LHCN-M2 (cell line): ENCODE measurements at places on chromosomes 16 and 17.

DNA sequence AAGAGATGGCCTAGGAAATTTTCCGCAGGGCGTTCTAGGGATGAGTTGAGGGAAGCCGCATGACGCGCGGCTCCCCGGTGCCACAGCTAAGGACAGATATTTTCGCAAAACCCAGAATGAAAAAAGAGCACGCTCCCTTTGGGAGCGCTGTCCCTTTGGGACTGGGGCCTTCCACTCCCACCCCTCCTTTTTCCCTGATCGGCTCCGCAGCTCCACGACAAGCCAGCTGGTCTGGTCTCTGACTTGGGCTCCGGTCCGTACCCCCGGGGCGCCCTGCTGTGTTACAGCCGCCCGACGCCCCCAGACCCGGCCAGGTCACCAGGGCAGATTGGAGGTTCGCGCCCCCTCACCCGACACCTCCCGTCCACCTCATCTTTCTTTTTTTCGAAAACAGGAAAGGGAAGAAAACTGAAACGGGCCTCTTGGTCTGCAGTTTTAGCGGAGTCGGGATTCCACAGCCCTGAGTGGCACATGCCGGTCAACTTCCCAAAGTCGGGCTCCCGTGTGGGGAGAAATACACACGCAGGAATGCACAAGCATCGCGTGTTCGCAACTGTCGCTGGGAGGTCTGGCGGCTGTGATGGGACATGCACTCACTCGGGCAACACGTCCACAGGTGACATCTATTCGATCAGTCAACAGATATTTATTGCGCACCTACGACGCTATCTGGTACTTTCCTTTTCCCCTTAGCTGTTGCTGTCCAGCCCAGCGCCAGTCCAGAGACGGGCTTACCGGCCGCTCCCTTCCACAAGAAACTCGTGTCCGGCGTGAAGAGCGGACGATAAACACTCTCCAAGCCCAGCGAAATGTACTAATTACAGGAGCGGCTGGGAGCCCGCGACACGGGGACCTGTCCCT is 3.9 kb upstream of the SOX9 start:
- no peak for DNase-seq

GRCh38 chr17:49741009-49741691 is 22.8 kb downstream of the FAM117A start:
- no peak for DNase-seq

DNA sequence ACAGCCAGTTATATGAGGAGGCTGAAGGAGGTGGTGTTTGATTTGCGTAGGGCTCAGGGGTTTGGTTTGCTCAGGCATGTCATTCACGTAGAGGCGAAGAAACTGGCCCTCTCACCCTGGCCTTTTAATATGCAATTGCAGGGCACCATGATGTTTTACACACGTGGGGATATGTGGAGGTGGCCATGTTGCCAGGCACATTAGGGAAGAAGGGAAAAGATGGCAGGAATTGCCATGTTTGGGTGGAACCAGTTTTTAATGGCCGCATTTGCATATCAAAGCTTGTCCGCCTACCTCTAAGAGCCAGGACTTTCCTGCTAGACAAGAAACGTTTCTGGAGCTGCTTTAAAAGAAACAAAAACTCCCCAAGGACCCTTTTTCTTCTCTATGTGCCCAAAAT is 1483.7 kb upstream of the GOT2 start:
- DNase-seq, result no peak

GRCh38 chr16:88978608-88979346 is 1.8 kb upstream of the CBFA2T3 start:
- no peak for DNase-seq

GRCh38 chr16:7804635-7805195 is 472.1 kb downstream of the RBFOX1 start:
- DNase-seq, result no peak

DNA sequence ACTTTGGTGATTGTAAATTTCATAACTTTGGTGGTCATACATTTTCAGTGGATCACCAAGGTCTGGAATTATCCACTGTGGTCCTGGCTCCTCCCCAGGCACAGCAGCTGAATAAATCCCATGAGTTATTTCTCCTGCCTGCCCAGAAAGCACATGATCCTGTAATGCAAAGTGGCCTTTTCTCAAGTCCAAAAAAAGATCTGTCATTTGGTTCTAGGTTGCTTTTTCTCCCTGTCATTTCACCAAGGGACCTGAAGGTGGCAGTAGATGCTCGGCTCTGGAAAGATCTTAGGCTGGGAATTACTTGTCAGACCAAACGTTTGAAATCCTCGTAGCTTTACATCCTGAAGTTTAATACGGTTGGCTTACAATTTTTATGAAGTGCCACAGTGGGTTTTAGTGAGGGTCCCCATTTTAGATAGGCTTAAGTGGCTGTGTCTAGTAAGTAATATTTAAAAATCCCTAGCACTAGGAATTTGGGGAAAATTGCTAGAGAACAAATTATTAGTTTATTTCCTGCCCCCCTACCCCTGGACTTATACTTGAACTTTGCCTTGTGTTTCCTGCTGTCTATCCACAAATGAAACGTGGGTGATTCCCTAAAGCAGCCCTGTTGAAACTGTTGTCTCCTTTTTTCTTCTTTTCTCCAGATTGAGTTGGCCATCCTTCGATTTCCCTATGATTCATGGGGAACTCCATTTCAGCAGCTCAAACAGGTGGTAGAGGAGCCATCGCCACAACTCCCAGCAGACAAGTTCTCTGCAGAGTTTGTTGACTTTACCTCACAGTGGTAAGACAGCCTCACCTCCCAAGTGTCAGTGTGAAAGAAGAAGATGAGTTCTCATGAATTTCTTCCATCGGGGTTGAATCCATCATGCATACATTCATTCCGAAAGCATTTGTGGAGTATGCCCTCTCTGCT is 111.7 kb downstream of the MAP2K6 start:
- peak; percentile 83 for DNase-seq

DNA sequence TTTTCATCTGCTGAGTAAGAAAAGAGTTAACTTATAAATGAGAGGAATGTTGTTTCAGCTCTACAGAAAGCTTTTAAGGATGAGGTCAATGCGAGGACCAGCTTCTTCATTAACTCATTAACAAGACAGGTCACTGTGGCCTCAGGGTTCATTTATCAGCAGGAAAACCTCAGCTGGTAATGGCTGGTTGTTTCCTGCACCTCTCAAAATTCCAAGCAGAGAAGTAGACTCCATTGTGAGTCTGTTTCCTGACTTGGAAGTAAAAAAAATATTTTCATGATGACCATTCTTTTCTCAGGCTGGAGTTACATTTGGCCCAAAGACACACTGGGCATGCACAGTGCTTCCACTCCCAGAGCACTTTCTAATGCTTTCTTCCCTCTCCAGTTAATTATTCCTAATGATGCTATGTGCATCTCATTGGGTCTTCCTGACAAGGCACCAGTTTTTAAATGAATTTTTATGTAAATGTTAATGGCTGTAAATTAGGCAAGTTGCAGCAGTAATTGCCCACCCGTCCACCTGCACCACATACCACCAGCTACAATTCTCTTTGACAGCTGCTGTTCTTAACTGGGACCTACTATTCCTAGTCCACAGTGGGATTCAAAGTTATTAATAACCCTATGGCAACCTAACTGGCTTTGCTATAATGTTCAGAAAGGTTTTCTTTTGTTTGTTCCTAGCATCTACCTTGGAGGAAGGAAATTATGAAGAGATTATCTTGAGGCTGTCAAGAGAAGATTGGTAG is 89.5 kb upstream of the BCAR1 start:
- DNase-seq, result no peak

DNA sequence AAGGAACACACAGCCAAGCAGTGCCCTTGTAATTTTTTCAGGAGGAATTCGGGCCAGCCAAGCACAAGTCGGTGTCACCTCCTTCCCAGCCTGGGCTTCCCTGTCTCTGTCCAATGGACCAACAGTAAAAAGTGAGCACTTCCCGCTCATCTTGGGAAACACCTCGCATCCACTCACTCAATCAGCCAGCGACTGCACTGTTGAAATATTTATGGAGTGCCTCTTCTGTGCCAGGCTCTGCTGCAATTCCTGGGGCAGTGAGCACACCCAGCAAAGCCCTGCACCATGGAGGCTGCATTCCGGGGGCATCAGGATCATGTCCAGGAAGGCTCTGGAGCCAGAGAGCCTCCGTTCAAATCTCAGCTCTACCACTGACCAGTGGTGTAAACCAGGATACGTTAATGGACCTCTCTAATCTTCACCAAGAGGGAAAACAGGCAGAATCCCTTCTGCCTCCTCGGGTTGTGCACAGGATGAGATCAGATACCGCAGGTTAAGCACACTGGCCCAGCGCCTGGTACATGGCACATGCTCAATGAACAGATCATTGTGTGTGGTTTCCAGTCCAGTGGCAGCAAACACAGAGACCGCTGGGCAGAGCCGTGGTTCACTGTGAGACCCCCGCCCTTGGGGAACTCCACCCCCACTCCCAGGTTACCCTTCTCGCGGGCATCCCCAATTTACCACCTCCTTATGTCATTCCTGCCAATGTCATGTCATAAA is 194.3 kb downstream of the ZNF423 start:
- DNase-seq, result no peak

GRCh38 chr16:70151391-70151790 is 22.2 kb upstream of the CLEC18C start:
- DNase-seq, result no peak

DNA sequence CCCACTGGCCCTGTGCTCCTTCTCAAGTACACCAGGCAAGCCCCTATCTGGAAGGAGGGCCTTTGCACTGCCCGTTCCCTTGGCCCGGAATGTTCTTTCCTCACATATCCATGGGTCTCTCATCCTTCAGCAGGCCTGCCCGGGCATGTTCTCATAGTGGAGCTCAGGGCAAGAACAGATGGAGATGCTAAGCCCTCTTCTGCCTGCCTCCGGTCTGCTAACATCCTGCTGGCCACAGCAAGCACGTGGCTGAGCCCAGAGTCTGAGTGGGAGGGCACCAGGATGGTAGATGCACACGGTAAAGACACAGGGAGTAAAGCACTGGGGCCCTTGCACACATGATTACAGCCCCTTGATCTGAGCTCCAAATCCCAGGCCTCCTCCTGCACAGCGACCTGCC is 19.8 kb upstream of the ANKRD40CL start:
- peak; percentile 22 for DNase-seq

GRCh38 chr17:13204607-13205237 is 186.9 kb upstream of the ELAC2 start:
- DNase-seq, result peak; percentile 1

DNA sequence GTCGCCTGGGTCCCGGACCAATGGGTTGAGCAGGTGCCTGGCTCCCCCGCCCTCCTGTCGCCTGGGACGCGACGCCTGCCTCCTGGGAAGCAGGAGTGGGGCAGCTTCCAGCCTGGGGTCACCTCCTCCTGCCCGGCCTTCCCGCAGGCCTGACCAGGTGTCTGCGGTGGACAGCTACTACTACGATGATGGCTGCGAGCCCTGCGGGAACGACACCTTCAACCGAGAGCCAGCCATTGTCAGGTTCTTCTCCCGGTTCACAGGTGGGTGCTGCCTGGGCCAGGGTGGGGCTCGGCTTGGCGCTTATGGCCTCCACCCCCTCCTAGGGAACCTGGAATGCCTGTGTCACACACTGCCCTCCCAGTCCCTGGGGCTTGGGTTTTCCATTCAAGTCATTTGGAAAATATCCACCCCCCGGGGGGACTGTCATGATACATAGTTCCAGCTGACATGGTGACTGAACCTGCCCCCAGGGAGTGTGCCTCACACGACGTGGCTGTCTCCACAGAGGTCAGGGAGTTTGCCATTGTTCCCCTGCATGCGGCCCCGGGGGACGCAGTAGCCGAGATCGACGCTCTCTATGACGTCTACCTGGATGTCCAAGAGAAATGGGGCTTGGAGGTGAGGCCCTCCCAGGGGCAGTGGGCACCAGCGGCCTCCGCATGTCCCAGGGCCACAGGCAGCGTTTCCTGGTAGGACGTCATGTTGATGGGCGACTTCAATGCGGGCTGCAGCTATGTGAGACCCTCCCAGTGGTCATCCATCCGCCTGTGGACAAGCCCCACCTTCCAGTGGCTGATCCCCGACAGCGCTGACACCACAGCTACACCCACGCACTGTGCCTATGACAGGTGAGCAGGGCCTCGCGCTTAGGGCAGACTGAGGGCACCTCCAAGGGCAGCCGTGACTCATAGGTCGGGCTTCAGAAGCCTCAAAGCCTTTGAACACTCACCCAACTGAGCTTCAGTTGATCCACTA is 2.3 kb downstream of the DNASE1 start:
- DNase-seq, result peak; percentile 26

- DNase-seq, result no peak
Measured at GRCh38 chr16:72246423-72246822, 74.5 kb upstream of the PMFBP1 start.

DNA sequence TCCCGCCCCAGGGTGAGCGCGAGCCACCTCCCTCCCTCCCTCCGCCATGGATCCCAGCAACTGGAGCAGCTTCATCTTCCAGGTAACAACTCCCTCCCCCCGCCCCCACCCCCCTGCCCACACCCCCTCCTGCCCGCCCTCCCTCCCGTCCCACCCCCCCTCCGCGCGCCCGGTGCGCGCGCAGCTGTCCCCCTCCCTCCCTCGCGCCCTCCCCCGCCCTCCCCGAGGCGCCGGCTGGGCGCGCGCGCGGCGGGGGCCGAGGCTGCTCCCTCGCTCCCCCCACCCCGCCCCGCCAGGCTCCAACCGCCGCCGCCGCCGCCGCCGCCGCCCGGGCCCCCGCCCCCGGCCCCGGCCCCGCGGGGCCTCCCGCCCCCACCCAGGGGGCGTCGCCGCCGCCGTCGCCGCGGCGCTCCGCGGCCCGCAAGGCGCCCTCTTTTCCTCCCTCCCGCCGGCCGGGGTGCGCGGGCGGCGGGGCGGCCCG is at the start of gene MAZ:
Gene MAZ, plus strand, starts transcription at position 431 of the 481 bp plus-strand sequence. CDS start 173 bp downstream, outside the sequence.
- no peak for DNase-seq

DNA sequence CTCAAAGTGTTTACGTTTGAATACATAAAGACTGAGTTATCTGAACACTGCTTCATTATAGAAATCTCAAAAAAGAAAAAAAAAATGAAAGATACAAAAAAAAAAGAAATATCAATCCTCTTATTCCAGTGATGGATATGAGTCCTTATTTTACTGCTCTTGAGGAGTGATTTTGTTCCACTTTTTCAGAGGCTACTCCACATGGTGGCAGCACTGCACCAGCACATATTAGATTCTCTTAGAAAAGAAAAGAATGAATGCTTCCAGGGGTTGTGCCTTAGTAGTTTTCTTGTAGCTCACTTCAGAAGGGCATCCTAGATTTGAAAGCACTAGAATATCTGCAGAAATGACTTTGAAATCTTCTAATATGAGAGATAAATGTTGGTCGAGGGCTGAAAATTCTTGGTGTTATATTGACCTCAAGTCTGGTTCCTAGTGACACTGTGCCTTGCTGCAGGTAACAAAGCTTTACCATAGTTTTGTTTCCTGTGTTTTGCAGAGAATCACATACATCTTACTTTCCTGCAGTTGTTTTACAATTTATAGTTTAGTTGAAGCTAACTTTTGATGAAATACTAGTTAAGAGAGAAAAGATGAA is 25.9 kb downstream of the AP2B1 start:
- DNase-seq, result peak; percentile 51

DNA sequence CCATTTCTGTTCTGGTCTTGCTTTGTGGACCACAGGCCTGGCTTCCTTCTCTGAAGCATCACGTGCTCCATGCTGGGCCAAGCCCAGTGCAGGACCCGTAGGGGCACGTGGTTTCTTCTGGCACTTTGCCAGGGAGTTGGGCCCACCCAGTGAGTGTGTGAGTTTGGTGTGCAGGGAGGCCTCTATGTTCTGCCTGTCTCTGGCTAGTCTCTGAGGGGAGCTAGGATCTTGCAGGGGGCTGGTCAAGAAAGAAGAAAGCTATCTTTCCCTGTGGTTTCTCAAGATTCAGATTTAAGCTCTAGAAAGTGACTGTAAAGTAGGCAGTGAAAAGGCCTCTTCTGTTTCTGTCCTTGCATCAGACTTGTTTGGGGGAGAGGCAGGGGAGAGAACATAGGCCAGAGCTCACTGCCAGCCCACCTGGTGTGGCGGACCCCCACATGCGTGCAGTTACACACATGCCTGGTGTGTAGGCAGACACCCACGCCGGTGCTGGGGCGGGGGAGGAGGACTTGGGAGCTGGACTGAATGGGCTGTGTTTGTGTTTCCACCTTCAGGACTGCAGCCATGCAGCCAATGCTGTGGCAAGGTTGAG is 11.8 kb downstream of the LASP1 start:
- peak; percentile 76 for DNase-seq
